ENCODE measurements at places on chromosomes 12 and 14.

GRCh38 chr14:54048736-54049135 lies 92.1 kb upstream of the BMP4 start:
- no peak for DNase-seq

- DNase-seq = no peak
Measured at GRCh38 chr12:92289629-92290349, 144.1 kb upstream of the BTG1 start.

DNA sequence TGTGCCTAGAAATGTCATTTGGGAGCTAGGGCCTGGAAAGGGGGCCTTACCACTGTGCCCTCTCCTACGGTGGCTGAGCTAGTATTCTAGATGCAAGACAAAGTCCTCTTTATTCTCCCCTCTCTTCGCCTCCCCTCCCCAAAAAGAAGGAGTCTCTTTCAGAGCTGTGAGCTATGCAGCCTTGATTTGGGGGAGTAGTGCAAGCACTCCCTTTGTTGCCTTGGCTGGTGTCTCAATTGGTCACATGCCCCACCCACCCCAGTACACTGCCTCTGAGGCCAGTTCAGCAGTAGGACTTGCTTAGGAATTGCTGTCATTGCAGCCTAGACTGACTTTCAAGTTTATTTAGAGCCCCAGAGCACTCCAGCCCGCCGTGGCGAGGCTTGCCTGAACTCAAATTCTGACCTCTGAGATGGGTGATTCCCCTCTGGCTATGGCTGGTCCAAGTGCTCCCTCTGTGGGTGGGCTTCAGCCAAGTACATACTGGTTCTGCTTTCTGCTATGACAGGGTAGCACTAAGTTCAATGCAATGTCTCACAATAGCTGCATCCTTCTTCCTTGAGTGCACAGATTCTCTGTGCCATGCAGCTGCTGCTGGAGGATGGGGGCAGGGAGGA lies 37.0 kb upstream of the FBXO33 start:
- no peak for DNase-seq

GRCh38 chr14:91307046-91307445 lies 62.5 kb upstream of the GPR68 start:
- no peak for DNase-seq

- no peak for DNase-seq
Measured at GRCh38 chr12:82873951-82874350, 187.2 kb downstream of the TMTC2 start.

GRCh38 chr12:48925304-48926011 lies at the start of gene FKBP11:
TSS of gene FKBP11 (minus strand) at chr12:48925492. CDS start at chr12:48925428, 64 bp downstream.
- peak; percentile 63 for DNase-seq

DNA sequence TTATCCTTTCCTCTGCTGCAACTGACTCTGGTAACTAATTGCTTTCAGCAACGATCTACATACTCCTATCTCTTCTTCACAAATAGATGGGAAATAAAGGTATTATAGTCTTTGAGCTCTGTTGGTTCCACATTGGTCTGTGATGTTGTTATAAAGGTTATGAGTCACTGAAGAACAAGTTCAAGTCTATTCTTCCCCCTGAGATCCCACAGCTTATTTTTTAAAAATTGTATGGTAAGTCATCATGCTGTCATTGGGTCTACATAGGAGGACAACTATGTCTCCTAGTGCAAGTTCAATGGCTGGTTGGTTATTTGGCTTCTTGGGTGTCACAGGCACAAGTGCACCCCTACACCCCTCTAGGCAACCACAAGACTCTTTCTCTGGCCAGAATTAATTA lies 49.6 kb upstream of the PTCSC3 start:
- no peak for DNase-seq

DNA sequence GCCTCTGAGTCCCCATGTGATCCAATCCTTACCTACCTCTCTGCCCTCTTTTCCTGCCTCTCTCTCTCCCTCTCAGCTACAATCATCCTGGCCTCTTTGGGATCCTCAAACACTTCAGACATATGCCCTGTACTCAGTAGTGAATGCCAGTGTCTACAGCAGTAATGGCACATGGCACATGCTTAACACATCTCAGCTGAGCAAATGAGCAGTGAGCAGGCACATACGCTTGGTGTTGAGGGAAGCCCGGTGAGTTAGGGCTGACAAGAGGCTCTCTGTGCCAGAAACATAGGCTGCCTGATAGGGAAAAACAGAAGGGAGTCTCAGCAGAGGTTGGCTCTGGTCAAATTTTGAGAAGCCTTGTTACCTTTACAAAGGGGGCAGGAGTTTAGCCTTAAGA lies 409.1 kb downstream of the TMEM132D start:
- DNase-seq = no peak

DNA sequence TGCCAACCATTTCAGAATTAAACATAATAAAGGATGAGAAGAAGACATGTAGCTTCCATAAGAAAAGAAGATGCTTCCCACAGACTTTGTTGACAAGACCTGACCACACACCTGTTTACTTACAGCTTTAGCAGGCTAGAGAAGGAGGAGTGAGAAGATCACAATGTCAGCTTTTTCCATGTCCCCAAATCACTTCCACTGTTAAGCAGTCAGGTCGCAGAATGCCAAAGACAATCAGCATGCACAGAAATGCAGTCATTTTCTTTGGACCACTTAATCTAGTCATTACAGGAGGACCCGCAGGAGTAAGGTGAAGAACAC lies 314.9 kb downstream of the SSPN start:
- DNase-seq = no peak

DNA sequence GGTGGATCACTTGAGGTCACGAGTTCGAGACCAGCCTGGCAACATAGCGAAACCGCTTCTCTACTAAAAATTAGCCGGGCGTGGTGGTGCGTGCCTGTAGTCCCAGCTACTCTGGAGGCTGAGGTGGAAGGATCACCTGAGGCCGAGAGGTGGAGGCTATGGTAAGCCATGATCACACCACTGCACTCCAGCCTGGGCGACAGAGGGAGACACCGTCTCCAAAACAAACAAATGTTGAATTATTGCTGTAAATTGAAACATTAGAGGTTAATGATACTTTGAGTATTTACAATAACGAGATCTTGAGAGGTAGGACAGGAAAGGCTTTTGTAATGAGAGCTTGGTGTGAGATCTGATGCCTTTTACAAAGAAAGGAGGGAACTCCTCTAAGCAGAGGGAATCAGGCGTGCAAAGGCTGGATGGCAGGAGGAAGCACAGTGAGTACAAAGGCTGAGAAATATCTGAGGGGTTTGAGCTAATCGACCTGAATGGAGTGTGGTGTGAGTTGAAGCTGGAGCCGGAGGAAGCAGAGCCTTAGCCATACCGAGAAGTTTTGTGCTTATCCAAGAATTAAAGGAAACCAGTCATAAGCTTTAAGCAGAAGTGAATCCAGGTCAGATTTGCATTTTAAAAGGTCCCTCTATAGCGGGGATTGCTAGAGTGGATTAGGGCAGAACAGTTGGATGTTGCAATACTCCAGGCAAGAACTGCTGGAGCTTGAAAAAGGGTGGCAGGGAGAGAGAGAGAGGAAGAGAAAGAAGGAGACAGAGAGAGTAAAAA lies 1.1 kb downstream of the RHNO1 start:
- DNase-seq = no peak

- no peak for DNase-seq
Measured at GRCh38 chr12:57230381-57231155, 1.1 kb downstream of the SHMT2 start.

- no peak for DNase-seq
Measured at GRCh38 chr12:53965281-53966084, 7.4 kb upstream of the HOXC11 start.

DNA sequence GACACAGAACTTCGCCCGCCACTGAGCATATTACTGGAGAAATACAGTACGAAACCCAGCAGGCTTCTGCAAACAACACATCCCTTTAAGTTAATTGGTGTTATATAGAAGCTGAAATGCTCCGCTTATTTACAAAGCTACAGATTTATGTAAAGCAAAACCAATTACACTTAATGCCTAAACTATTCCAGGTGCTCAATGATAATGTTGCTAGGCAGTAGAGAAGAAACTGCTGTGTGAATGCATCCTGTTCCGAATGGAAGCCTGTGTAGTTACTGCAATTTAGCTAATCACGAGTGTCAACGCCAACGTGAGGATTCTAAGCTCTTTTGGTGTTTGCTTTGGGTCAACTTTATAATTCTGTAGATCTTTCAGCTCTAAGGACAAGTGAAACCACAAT lies 89.8 kb downstream of the SLC15A5 start:
- DNase-seq = no peak

DNA sequence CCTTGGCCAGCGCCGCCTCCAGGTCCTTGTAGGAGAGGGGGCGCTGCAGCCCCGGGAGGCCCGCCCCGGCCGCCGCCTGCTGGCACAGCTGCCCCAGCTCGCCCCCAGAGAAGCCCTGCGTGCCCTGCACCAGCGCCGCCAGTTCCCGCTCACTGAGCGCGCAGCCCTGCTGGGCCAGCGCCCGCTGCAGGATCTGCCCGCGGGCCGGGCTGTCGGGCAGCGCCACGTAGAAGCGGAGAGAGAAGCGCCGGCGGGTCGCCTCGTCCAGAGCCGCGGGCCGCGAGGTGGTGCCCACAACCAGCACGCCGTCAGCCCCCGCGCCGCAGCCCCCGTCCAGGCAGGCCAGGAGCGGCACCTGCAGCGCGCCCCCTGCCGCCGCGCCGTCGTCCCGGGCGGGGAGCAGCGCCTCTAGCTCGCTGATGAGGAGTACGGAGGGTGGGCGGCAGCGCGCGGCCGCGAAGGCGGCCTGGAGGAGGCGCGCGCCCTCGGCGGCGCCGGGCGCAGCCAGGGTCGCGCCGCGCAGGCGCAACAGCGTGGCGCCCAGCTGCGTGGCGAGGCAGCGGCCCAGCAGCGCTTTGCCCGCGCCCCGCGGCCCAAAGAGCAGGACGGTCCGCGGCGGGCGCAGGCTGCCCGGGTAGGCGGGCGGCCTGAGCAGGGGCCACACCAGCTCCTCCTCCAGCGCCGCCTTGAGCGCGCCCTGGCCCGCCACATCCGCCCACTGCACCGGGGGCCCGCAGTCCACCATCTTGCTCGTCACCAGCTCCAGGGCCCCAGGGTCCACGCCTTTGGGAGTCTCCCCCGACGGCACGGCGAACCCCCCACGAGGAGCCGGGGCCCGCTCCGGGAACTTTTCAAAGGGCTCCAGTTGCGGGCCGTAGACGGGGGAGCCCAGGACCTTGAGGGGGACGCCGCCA lies 27.7 kb downstream of the FIGNL2 start:
- DNase-seq = peak; percentile 71

GRCh38 chr12:111045941-111046340 lies 125.6 kb upstream of the MYL2 start:
- DNase-seq = no peak

DNA sequence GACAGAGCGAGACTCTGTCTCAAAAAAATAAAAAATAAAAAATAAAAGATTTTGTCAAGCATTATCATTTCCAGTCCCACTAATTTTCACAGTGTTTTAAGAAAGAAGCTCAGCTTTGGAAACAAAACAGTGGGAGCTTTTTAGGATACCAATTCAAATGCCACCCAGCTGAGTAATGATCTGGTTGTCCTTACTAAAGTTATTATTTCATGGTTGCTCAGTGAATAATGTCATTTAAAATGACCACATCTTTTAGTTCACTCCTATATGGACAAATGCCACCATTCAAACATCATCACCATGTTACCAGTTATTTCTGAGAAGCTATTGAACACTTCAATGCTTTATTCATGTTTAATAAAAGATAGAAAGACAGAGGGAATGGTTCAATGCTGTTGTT lies 365.0 kb downstream of the CCER1 start:
- no peak for DNase-seq

DNA sequence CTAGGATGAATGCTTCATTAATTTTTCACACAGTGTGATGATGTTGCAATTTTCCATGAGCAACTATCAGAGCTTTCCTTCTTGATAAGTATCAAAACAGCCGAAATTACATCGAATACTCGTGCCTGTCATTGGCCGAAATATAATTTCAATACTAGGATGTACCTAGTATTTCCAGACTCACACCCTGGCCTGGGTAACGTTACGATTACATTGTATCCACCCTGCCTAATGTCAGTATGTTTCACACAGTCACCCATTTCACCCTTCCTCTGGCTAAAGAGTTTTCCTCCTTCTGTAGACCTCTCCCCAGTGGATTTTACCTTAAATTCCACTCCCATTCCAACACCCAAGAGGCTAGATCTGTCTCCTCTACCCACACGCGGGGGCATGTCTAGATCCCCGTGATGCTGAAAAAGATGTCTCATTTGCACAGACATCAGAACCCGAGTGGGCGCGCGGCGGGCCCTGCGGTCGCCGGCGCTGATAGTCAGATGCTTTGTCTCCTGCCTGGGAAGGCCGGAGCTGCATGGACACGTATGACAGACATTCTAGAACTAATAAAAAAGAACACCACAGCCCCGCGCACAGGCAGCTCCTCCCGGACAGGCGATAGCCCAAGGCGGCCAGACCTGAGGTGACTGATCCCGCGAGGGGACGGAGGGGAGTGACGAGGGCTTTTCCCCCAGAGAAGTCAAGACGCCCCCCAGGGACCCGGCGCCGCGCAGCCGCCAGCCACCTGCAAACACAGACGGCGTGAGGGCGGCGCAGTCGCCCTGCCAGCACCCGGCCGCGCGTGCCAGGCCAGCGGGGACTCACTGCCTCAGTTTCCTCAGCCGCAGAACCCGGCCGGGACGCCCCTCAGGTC lies 723 bp downstream of the KIF21A start:
- DNase-seq = peak; percentile 10

DNA sequence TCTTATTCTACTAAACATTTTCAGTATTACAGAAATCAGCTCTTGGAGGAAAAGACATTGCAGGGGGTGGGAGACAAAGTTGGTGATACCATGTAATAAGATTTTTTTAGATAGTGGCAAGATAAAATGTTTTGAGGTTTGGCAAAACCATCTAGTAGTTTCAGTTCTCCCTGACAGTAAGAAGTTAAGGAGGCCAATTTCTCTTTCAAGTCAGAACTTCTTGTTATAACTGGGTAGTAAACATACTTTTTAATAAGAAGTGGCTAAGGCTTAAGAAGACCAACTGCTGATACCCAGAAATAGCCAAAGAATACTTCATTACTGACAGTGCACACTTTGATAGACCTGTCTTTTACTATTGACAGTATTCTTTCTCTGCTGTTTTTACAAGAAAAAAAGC lies 452.3 kb downstream of the DIO2 start:
- DNase-seq = no peak

GRCh38 chr12:24919346-24920001 lies 29.4 kb downstream of the BCAT1 start:
- no peak for DNase-seq

- no peak for DNase-seq
Measured at GRCh38 chr14:61483476-61483875, 162.1 kb downstream of the PRKCH start.

DNA sequence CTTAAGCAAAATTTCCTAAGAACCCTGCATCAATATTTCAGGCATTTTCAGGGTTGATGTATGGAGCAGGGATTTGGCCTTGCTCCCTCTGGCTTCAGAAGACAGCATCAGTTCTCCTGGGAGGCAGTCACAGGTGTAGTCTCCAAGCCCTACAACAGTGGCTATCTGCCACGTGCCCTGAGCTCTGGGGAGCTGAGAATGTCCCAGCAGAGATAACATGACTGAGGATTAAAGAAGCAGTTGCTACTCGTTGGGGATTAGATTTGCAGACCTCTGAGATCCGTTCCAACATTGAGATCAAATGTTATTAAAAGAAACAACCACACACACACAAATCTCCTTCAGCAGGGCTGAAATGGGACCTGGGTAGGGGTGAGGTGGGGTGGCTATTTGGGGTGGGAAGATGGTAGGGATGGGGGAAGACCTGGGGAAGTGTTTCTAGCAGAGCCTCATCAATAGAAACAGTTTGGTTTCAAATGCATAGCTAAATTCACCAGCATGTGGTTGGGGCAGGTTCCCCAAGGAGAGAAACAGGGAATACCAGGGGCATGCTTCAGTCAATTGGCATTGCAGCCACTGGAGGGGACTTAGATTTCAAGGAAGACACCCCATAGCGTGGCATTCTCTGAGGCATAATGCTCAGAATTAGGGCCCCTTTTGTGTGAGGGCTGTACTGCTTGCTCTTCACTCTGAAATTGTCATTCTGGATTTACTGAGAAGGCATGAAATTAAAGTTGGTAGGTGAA lies 15.2 kb upstream of the FAM234B start:
- no peak for DNase-seq

Data from activated effector memory CD4-positive, alpha-beta T cell treated with Interleukin-2 at 50 U/mL for 16 hours (primary cell).